Stimulated activated CD8-positive, alpha-beta memory T cell treated with anti-CD3 and anti-CD28 coated beads, Interleukin-15, amount 100 ng/mL, for 24 hours (primary cell): ENCODE measurements at places on chromosomes 5 and 9.

DNA sequence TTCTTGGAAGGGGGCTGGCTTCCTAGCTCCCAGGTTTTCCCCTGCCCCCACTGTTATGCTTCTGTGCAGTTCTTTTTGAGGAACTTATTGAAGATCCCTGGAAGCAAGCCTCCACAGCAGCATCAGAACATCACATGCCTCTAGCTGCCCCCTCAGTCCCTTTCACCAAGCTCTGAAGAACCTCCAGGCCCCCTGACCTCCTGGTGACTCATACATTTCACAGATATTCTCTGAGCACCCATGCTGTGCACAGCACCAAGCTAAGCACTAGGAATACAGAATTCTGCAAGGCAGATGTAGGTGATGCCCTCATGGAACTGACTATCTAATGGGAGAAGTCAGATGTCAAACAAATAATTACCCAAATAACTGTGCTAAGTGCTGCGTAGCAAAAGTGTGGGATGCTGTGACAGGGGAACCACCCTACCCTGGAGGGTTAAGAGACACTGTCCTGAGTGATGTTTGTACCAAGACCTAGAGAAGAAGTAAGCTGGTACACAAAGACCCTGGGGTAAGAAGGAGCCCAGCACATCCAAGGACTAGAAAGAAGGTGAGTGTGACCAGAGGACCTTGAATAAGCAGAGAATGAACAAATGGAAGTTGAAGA is 213.7 kb upstream of the NR4A3 start:
- DNase-seq: no peak

- no peak for DNase-seq
These were observed 5.0 kb downstream of the SQSTM1 start for GRCh38 chr5:179825655-179826182.

GRCh38 chr5:39533749-39534148 is 109.0 kb upstream of the DAB2 start:
- DNase-seq: no peak

DNA sequence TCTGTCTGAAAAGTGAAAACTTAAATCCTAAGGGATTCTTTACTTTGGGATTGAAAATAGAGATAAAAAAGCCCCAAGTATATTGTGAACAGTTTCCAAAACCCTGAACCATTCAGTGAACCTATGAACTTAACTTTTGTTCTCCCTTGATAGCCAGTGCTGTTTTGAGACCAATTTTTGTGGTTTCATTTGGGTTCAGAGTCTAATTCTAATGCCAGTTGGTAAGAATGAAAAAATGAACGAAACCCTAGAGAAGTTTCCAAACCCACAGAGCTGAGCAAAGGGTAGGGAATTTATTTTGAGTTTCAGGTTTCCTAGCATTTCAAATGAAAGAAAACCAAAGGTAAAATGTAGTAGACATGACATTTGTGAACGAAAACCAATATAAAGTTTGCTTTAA is 1366.8 kb downstream of the EFNA5 start:
- DNase-seq: no peak

GRCh38 chr5:130066644-130067043 is 162.4 kb downstream of the CHSY3 start:
- DNase-seq: no peak

- no peak for DNase-seq
These were observed 1328.6 kb downstream of the PTPRD start for GRCh38 chr9:9284201-9284600.

- no peak for DNase-seq
These were observed 6.8 kb downstream of the NNT start for GRCh38 chr5:43609752-43610151.
